Uterine smooth muscle cell (primary cell): ENCODE measurements at places on chromosomes 5 and 9. TPM values are rescaled to one million over a fixed set of nuclear protein-coding genes. Genes with fewer than 3 reads are reported as not detected.

The FOXD4L6 gene
- 0.11 and 0.12 TPM in 2 replicates for total RNA-seq

The SNCAIP gene
- 26.2 and 69.9 TPM in 2 replicates for total RNA-seq

The TMEM215 gene
- total RNA-seq: under 0.01 TPM in 1 of 2 replicates, not detected in the other

The GFI1B gene
- total RNA-seq: not detected in 2 replicates

The CCDC192 gene
- total RNA-seq: not detected in 2 replicates

The UBE2QL1 gene
- total RNA-seq: 0.11 and 0.37 TPM in 2 replicates

The PCDHB3 gene
- 0.75 and 0.77 TPM in 2 replicates for total RNA-seq

The FBP2 gene
- not detected in 2 replicates for total RNA-seq

The SH3RF2 gene
- 0.77 and 1.2 TPM in 2 replicates for total RNA-seq

The PAIP1 gene
- total RNA-seq: 87.1 and 97.5 TPM in 2 replicates

The F2R gene
- total RNA-seq: 56.9 and 97.0 TPM in 2 replicates

The KLF9 gene
- 33.4 and 33.5 TPM in 2 replicates for total RNA-seq

The PCA3 gene
- total RNA-seq: under 0.01 TPM in 2 replicates

The RAI14 gene
- total RNA-seq: 233 and 259 TPM in 2 replicates

The TAF1L gene
- total RNA-seq: under 0.01 TPM in 2 replicates

The FOXD4L4 gene
- 0.22 and 0.37 TPM in 2 replicates for total RNA-seq

The C5orf24 gene
- 41.0 and 42.4 TPM in 2 replicates for total RNA-seq

The SLC4A9 gene
- not detected in 2 replicates for total RNA-seq

The CA9 gene
- total RNA-seq: 0.44 and 8.6 TPM in 2 replicates
